ENCODE measurements at places on chromosomes 3 and 15.

- no peak for DNase-seq
Observed at GRCh38 chr15:77014132-77015081, 19.5 kb downstream of the PSTPIP1 start.

DNA sequence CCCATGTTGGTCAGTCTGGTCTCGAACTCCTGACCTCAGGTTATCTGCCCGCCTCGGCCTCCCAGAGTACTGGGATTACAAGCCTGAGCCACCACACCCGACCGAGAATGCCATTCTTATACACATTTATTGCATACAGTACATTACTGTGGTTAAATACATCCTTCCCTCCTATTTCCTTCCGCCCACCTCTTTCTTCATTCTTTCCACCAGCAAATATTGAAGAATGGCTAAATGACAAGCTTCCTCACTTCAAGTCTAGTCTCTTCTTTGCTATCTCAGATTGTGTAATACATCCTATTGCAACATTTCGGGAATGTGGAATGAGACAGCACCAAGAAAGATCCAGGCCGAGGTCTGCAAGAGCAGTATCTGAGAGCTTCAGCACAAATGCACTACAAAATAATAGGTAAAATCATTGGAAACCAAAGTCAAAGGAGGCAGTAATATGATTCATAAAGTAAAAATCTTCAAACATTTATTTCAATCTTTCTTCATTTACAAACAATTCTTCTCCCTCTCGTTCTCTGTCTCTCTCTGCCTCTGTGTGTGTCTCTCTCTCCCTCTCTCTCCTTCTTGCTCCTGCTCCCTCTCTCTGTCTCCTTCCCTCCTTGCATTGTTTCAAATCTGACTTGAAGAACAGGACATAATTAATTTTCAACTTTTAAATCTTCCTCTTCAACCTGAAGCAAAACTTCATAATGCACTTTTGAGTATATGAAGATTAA is 94.7 kb upstream of the TGFBR2 start:
- DNase-seq: peak; percentile 92

- peak; percentile 93 for DNase-seq
Observed at GRCh38 chr3:186598108-186598784, 14.6 kb upstream of the AHSG start.

GRCh38 chr15:49155834-49156627 is 632 bp upstream of the COPS2 start:
- DNase-seq: peak; percentile 33

GRCh38 chr3:81476692-81477091 is 284.8 kb downstream of the GBE1 start:
- no peak for DNase-seq

- no peak for DNase-seq
Observed at GRCh38 chr3:133053532-133053931, 15.3 kb downstream of the TMEM108 start.

DNA sequence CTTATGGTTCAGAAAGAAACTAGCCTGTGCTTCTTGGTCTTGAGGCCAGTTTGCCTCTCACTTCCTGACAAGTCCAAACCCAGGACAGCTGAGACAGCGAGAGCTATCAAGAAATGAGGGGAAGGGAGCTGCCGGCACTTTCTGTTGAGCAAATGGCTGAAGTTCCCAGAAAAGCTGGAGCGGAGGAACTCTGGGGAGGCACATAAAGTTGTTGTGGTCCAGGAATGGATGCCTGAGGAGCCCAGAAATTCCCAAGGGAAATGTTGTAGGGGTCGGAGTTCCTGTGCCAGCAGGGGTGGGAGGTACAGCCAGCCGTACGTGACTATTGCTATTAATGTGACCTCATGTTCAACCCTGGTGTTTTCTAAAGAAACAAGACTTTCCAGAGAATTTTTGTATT is 98.8 kb upstream of the TNFAIP8L3 start:
- no peak for DNase-seq

DNA sequence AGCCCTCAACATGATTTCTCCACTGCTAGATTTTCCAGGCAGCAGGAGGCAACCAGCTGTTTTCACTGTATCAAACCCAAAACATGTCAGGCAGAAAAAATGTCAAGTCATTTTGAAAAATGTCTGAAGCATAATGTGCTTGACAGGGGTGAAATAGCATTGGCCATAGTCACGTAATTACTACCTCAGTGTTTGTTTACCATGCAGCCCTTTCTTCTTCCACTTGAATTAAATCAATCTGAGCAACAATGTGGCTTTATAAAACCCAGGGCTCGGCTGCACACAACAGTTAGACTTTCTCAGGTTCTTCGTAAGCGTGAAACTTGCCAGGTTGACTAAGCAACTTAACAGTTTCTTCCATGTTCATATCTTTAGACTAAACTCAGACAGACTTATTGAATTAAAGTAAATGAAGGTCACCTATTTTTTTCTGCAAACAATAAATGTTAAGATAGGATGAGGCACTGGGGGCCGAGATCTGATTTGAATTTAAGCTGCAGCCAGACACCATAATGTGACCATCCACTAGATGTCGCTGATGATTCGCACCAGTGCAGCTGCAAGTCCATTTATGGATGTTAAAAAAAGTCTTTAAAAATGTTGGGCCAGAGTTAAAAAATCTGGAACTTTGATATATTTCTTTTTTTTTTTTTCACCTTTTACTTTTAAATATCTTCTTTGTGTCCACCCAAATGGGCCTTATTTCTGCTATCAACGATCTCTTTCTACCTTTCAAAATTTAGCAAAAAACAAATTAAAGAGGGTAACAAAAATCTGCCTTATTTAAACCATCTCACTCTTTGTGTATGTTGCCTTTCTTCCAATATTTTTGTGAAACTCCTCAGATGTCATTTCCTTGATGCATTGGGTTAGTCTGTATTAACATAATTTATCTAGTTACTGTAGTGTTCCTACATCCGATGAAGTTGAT is 305.9 kb downstream of the CACNA2D3 start:
- peak; percentile 7 for DNase-seq

DNA sequence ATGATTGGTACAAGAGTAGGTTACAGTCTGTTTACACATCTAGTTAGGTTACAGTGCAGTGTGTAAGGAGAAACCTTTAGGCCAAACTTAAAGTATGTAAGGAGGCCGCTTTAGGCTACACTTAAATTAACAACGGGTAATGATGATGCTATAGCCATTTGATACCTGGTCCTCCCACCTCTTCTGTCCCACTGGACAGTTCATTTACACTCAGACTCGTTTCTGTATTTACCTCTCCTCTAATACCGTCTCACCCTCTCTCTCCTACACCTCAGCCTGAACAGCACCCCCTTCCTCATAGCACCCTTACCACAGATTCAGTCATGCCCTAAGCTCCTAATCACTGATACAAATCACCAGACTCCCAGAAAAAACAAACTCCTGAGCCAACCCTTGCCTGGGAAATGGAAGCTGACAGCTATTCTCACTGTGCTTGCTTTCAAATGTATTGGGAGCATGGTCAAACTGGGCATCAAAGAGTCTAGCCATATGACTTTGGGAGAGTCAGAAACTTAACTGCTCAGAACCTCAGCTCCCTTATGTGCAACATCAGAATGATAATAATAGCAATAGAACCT is 241.3 kb upstream of the SETMAR start:
- no peak for DNase-seq

GRCh38 chr3:28050885-28051284 is 190.5 kb upstream of the CMC1 start:
- peak; percentile 54 for DNase-seq

- DNase-seq: no peak
Observed at GRCh38 chr3:123372686-123373473, 76.0 kb downstream of the ADCY5 start.

- DNase-seq: no peak
Observed at GRCh38 chr3:9902372-9903237, at the start of gene IL17RE. TSS of gene IL17RE (plus strand) at chr3:9902848. CDS start at chr3:9902933, 85 bp downstream.

GRCh38 chr15:41013691-41014414 is 60.6 kb downstream of the CHAC1 start:
- no peak for DNase-seq

DNA sequence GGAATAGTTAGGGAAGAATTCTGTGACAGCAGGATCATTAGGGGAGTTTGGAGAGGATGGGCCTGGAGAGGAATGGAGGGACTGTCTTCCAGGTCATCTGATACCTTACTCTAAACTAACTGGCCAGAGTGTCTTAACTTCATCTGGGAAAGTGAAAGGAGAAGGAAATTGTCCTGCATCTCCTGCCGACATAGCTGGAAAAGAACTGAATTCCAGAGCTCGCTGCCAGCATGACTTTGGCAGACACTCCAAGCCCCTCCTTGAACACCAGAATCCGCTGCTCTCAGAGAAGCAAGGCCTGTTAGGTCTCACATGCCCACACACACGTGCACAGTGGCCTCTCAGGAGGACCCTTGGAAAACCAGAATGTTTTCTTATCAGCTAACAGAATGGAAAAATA is 10.5 kb downstream of the ABI3BP start:
- no peak for DNase-seq

- DNase-seq: no peak
Observed at GRCh38 chr15:79136434-79137046, 46.0 kb upstream of the RASGRF1 start.

- DNase-seq: no peak
Observed at GRCh38 chr15:100202309-100202960, 139.3 kb downstream of the ADAMTS17 start.

DNA sequence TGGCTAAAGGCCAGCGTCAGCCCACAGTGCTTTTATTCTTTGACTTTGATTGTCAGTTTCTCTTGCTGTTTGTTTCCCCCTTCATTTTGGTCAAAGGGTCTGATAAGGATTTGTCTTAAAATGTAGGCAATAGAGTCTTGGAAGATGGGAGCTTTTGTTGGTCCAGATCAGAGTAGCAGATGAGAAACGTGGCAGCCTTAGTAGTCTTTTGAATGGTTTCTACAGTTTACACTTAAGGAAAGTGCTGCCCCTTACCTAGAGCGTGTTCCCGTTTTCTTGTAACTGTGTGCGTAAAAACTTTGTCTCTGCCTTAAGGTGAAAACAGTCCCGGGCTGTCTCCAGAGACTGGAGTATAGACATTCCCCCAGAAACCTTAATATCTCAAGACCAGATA is 630 bp downstream of the LXN start:
- DNase-seq: no peak

- peak; percentile 23 for DNase-seq
Observed at GRCh38 chr3:113898892-113899291, 48.9 kb upstream of the ZDHHC23 start.

GRCh38 chr3:1439395-1439794 is 346.6 kb downstream of the CNTN6 start:
- DNase-seq: no peak

DNA sequence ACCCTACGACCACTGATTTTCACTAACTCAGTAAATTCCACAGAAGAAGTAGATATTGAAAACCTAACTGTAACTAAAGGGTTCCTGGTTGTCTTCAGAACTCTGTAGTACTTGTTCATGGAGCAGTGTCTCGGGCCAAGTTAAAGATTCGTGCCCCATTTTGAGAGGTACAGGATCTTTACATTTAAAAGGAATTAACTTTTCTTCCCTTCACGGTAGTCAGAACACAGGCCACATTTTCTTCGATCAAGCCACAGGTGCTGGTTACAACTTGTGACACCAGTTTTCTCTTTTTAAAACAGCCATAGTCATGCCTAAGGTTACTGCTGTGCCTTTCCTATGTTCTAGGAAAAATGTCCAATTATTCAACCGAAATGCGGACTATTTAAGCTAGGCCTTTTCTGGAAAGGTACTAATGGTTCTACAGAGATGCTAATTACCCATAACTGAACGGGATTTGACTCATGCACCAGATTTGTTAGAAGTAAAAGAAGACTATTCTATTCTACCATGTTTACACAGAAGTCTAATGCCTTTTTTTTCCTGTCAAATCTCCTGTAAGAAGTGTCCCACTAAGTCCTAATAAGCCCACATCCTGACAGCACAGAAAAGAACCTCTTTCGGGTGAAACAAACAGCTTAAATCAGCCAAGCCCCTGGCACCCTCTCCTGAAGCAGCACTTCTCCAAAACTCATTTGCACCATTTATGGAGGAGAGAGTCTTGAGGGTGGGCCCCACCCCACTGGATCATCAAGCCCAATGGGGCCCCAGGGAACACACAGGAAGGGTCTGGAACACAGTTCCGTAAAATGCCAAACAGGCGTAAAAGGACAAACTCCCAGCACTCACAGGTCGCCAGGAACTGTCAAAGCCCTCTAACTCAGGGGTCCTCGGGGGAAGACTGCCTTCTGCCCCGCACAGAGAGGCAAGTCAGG is 1.9 kb downstream of the LRIG1 start:
- no peak for DNase-seq

- peak; percentile 53 for DNase-seq
Observed at GRCh38 chr3:149494022-149494758, 19.7 kb downstream of the TM4SF4 start.

GRCh38 chr3:132488151-132488550 is 70.8 kb downstream of the DNAJC13 start:
- DNase-seq: no peak

DNA sequence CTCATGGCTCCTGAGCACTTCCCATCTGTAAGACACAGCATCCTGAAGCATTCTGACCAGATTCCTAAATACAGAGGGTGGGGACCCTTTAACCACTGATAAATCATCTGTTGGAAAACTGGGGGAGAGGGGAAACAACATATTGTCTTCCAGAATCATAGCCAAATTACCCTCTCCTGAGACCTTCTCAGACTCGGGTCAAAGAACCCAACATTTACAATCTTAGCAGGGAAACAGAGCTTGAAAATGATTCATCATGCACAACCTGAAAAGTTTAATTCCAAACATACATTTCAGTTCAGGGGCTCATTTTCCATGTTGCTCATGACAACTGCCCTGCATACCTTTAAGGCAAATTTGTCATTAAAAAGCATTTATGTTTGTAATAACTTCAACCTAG is 48.5 kb upstream of the TSPAN3 start:
- no peak for DNase-seq

DNA sequence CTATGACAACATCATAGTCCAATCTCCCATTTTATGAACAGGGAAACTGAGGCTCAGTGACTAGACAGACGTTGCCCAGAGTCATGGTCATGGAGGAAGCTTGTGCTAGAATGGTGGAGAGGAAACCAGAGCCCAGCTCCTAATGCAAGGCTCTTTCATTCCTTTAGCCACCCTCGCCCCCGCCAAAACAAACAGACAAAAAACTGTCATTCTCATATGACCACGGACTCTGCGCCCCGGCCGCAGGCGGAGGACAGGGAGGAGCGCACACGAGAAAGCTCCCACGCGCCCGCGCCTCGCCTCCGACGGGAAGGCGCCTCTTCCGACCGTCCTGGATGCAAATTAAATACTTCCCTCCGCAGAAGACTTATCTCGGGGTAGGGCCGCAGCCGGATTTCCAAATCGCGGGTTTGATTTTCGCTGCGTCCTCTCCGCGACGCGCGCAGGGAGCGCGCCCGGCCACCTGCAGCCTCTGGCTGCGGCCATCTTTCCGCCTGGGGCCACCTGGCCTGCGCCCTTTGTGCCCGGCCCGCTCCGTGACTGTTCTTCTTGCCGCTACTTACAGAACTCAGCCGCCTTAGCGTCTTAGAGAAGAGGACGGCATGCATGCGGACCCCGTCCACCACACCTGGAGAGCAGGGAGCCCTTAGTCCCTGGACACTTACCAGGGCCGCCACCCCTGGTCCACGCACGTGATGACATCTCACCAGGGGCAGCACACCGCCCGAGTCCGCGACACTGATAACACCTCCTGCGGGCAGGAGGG is 670 bp upstream of the ATP13A3 start:
- peak; percentile 62 for DNase-seq
